NCI-H460 (cell line): ENCODE measurements at places on chromosomes 5 and 9. TPM values are rescaled to one million over a fixed set of nuclear protein-coding genes. Genes with fewer than 3 reads are reported as not detected.
A peak's percentile ranks its signal among the peaks of the same experiment; 100 is the strongest.

- DNase-seq: no peak
Observed at GRCh38 chr9:94182532-94182931, 76.6 kb upstream of the ZNF169 start.

- no peak for DNase-seq
Observed at GRCh38 chr5:142845402-142845921, 75.3 kb downstream of the ARHGAP26 start.

- DNase-seq: peak; percentile 26
Observed at GRCh38 chr5:175444060-175444904, at the start of gene DRD1. DRD1 (minus strand) TSS chr5:175444182; CDS start chr5:175443099, 1,083 bp downstream.

The CAVIN4 gene
- 0.67 and 1.4 TPM in 2 replicates for total RNA-seq

DNA sequence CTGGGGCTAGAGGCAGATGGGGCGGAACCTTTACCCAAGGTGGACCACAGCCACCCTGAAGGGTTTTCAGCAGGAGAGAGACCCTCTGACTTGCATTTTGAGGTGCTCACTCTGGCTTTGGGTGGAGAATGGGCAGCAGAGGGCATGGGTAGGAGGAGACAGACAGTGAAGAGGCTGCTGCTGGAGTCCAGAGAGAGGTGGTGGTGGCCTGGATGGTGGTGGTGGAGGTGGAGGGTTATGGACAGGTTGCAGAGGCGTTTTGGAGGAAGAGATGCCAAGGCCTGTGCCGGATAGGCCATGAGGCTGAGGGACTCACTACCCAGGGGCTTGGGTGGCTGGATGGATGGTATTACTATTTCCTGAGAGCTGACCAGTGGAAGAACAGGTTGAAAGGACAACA, 46.1 kb upstream of the CDKN2AIPNL start:
- DNase-seq: no peak

The CREBRF gene
- 4.9 and 5.7 TPM in 2 replicates for total RNA-seq

The C9orf57 gene
- not detected in 2 replicates for total RNA-seq

- no peak for DNase-seq
Observed at GRCh38 chr9:113600871-113601614, 137.5 kb downstream of the RGS3 start.

The SEPTIN8 gene
- 24.0 and 30.0 TPM in 2 replicates for total RNA-seq

DNA sequence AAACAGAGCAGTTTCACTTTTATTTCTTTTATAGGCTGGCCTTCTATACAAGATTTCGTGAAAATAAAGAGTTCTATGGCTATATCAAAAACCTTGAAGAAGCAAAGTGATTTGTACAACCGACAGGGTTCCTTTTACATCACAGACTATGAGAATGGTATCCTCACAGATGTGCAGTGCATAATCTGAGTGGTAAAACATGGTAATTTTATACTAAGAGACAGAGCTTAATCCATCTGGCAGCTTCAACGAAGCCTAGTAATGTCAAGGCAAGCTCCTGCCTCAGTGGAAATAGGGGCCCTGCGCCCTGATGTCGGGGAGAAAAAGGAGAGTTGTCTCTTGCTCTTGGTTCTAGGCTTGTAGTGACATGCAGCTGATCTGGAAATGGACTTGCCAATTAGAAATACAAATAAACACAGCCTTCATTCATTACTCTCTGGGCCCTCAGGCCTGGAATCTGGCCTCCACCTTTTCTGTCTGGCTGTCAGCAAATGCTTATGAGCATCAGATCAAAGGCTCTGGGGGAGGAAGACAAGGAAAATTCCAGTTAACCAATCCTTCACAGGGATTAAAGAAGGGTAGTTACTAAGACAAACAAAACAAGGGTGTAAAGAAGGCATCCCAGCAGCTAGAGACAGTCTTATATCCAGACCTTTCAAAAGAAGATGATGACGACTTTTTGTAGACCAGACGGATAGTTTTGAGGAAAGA, 33.6 kb upstream of the TRIM32 start:
- no peak for DNase-seq

DNA sequence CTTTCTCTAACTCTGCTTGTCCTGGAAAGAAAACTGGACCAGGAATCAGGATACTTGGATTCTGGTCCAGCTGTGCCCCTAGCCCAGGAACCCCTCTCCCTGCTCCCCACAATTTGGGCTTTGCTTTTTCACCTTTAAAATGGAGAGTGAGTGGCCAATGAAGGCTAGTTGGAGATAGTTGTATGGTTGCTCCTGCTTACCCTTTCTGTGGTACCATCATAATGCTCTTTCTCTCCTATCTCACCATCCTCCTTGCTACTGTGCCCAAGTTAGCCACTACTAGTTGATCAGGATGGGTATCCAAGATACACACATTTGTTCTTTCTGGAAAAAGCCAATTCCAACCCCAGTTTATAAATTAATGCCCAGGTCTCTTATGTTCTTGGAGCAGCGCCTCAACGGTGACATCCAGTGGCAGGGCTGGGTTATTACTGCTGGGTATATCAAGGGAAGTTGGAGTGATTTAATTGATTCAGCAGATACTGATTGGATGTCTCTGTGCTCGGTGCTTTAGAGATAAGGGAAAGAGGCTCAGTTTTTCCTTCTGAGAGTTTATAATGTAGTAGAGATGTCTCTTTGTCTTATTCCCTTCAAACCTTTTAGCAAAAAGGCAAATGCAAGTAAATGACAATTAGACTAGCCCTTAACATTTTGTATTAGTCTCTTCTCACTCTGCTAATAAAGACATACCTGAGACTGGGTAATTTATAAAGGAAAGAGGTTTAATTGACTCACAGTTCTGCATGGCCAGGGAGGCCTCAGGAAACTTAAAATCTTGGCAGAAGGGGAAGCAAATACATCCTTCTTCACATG, 38.5 kb downstream of the FAXDC2 start:
- peak; percentile 69 for DNase-seq

The RETREG1 gene
- total RNA-seq: 21.8 and 23.7 TPM in 2 replicates

- DNase-seq: no peak
Observed at GRCh38 chr5:177382423-177383029, 1.7 kb upstream of the SLC34A1 start.

The GTF3C4 gene
- 18.3 and 20.0 TPM in 2 replicates for total RNA-seq

- no peak for DNase-seq
Observed at GRCh38 chr5:63822614-63823013, 139.6 kb downstream of the HTR1A start.

DNA sequence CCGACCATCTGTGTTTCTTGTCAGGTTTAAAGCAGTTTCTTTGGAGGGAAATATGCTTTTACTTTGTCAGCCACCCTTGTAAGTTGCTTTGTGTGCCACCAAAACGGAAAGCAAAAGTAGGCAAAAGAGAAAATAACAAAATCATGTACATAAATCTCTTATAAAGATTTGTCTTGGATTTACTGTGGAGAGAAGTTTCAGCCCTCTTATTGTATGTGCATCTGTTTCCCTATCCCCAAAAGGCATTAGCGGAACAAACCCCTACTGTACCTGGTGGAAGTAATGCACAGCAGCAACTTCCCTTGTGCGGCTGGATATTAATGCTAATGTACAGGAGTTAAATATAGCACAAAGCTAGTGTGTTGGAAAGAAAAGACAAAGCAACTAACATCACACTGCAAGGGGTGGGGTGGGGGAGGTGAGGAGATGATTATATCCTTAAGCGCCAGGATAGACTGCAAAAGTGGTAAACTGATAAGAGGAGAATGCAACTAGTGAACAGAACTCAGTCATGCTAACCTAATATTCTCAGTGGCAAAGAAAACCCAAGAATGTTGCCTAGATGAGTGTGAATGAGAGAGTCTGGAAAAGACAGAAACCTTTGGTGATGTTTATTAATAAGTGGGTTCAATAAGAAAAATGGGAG, 396.5 kb upstream of the MEF2C start:
- no peak for DNase-seq

The TIMD4 gene
- not detected in 2 replicates for total RNA-seq

- no peak for DNase-seq
Observed at GRCh38 chr5:157212307-157212706, 31.7 kb downstream of the ITK start.

The ETF1 gene
- 153 and 176 TPM in 2 replicates for total RNA-seq

GRCh38 chr5:128551476-128551875, 13.4 kb upstream of the FBN2 start:
- no peak for DNase-seq

DNA sequence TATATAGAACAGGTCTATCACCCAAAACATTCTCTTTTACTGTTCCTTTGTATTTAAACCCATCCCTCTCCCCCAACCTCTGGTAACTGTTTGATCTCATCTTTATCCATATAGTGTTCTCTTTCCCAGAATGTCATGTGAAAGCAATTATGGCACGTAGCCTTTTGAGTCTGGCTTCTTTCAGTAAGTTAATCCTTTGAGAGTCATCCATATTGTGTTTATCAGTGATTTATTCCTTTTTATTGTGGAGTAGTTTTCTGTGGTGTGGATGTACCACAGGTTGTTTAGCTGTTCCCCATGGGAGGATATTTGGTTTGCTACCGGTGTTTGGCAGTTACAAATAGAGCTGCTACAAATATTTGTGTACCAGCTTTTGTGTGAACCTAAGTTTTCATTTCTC, 38.0 kb downstream of the HMGXB3 start:
- DNase-seq: no peak

GRCh38 chr5:172941067-172941516, 18.1 kb upstream of the RPL26L1 start:
- no peak for DNase-seq

DNA sequence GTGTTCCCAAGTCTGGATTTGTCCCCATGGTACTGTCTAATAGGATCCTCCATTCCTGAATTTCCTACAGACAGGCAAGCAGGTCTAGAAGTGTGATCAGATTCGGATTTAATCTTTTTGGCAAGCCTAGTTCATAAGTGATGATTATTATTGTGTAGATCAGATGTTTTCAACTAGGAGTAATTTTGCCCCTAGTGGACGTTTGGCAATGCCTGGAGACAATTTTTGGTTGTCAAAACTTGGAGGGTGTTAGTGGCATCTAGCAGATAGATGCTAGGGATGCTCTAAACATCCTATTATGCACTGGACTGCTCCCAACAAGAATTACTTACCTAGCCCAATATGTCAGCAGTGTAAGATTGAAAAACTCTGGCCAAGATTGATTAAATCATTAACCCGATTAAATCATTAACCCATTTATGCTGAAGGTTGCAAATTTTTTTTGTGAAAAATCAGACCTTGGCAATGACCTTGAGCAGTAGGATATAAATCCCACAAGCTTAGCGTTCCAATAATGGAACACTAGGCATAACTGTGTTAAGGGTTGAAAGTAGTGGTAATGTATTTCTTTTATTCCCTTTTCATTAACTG, 28.2 kb downstream of the TCERG1 start:
- DNase-seq: no peak

GRCh38 chr5:98320343-98320742, 453.1 kb upstream of the RGMB start:
- DNase-seq: no peak

DNA sequence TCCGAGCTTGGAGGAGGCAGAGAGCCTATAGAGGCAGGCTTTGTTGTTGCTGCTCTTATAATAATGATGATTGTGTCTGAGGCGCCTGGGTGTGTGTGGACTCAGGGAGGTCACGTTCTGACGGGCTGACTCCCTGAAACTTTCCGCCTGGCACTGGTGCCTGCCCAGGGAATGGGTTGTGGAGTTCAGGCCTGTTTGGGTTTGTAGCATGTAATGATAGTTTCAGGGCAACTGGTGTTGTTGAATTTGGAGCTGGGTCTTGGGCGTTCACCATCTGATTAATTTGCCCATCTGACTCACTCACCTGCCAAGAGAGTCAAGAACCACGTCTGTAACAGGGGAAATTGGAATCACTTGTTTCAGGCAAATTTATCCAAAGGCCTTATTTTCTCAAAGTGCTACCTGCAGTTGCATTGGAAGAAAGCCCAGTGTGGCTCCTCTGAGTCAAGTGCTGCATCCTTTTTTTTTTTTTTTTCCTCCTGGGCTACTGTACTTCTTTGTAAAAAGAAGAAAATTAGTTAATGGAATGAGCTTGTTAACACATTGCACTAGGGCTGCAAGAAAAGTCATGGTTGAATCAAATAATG, 386.5 kb downstream of the GADD45G start:
- no peak for DNase-seq

GRCh38 chr5:39355324-39355723, 9.0 kb downstream of the C9 start:
- DNase-seq: no peak

DNA sequence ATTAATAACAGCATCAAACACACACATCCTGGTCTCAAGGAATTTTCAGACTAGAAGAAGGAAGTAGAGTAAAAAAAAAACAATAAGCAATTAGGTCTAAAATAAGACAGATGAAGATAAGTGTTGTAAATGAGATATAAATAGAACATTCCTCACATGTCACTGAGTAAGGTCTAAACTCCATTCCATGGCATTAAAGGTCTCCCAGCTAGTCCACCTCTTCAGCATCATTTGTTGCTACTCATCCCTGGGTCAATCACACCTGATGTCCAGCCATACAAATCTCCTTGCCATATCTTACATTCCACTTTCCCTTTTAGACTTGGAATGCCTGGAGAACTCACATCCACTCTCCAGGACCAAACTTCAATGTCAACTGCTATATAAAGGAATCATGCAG, 214.1 kb upstream of the KLF4 start:
- DNase-seq: no peak

- no peak for DNase-seq
Observed at GRCh38 chr9:113476511-113476916, 13.0 kb downstream of the RGS3 start.

The GMCL2 gene
- not detected in 2 replicates for total RNA-seq

The RASGRF2 gene
- total RNA-seq: 0.37 and 1.2 TPM in 2 replicates

DNA sequence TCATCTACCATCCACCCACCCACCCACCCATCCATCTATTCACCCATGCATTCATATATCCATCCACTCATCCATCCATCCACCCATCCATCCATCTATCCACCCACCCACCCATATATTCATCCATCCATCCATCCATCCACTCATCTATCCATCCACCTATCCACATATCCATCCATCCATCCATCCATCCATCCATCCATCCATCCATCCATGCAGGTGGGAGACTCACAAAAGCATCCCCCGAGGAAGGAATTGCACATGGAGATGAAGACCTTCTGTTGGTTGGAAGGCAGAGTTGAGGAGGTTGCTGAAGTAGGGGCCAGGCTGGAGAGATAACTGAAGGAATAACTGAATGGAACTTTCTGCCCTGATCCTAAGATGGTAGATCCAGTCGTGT, 126.9 kb downstream of the RGS3 start:
- DNase-seq: no peak

- DNase-seq: no peak
Observed at GRCh38 chr9:101860920-101861319, 122.5 kb upstream of the GRIN3A start.

DNA sequence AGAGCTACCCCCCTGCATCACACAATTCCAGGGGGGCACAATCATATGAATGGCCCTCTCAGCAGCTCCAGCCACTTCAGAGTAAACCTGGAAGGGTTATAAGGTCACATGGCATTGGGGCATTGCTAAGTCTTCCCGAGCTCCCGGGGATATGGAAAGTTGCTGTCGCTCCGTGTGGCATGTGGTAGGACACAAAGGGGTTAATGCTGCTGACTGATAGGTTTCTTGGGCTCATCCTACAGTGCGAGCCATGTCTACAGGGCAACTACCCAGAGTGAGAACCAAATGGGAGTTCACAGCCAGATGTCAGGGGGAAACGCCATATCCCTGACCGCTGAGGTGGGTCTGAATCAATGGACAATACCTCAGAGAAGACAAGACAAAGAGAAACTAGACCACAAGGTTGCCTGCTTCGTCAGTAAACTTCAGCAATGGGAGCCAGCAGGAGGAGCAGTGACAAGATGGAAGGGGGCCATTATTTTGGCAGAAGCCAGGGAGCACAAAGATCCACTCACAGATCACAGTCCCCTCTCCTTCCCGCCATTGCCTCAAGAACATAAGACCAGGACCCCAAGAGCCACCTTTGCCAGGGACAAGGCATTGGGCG, 52.4 kb upstream of the SHISAL2B start:
- DNase-seq: no peak

The GABRA6 gene
- total RNA-seq: not detected in 2 replicates

The PLAC8L1 gene
- not detected in 2 replicates for total RNA-seq

The FAM81B gene
- total RNA-seq: 0.30 TPM in 1 of 2 replicates, not detected in the other

- no peak for DNase-seq
Observed at GRCh38 chr9:124693403-124693802, 77.7 kb downstream of the NR6A1 start.
